ENCODE measurements at places on chromosomes 4 and X. TPM values are rescaled to one million over a fixed set of nuclear protein-coding genes. Genes with fewer than 3 reads are reported as not detected.

GRCh38 chr4:2074588-2074987 is 15.5 kb downstream of the NAT8L start:
- no peaks in the 10 kb centered on the region for H3K36me3 ChIP-seq
- H3K4me1 ChIP-seq, result no peaks in the 10 kb centered on the region
- H3K4me3 ChIP-seq, result no peak overlapping the region
- DNase-seq, result no peak

DNA sequence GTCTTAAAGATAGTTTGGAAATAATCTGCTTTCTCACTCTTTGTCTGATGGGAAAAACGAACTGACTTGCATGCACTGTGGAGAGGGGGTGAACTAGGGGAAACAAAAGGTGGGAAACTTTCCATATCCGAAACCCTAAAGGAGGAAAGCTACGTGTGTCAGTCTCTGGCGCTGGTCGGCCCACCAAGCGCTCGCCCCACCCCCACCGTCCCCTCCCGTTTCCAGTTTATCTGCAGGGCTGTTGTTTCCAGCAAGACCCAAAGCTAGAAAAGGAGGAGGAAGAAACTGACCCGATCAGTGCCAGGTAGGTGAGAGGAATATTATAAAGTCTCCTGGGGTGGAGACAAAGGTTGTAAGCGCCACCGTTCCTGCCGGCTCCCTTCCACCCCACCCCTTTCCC is 552 bp downstream of the TCEAL9 start:
- peak overlapping the region; percentile 71 for H3K27ac ChIP-seq
- H3K36me3 ChIP-seq, result peaks cover 12% of the 10 kb centered on the region
- peak overlapping the region; percentile 65 for H3K4me3 ChIP-seq
- H3K4me1 ChIP-seq, result peaks cover 18% of the 10 kb centered on the region
- H3K27me3 ChIP-seq, result no peaks in the 10 kb centered on the region

DNA sequence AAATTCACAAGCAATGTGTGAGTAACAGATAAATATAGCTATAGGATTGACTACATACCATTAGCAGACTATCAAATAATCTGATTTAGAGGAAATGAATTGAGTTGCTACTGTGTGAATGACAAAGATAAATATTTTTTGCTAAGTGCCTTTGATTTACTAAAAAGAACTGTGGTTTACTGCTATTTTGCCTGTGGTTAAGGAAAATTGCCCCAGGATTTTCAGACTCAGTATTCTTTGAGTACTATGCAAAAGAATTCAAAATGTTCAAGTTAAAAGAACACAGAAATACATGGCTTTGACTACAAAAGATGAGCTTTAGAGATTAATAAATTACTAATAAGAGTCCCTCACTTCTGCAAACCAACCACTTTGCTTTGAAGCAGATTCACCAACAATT is 853.8 kb downstream of the ADGRL3 start:
- no peaks in the 10 kb centered on the region for H3K4me1 ChIP-seq
- H3K36me3 ChIP-seq, result no peaks in the 10 kb centered on the region
- H3K27me3 ChIP-seq, result no peaks in the 10 kb centered on the region
- no peak overlapping the region for H3K27ac ChIP-seq
- no peak overlapping the region for H3K4me3 ChIP-seq

DNA sequence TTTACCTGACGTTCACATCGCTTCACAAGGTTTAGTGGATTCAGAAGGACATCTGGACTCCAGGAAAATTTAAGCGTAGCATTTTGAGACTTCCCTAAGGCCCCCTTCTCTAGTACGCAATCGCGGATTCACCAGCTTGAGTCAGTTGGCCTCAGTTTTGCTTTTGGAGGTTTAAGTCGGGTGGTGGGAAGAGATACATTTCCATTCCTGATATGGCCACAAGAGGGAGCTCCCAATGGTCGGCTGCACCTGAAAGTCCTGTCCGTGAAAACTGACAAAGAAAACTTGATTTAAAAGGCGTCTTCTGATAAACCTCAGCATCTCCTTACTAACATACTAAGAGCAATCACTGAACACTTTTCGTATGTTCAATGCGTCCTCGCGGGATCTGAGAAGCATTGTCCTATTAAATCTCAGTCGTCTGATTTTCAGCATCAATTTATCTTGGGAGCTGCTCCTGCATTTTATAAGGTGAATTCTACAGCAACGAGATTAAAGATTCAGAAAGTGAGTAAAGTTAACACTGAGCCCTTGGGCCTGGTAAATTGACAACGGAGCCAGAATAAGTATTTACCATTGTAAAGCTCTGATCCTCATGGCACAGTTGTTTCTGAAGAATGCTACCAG is 50.6 kb downstream of the LGI2 start:
- H3K27me3 ChIP-seq, result no peaks in the 10 kb centered on the region
- no peak overlapping the region for H3K27ac ChIP-seq
- no peaks in the 10 kb centered on the region for H3K36me3 ChIP-seq
- DNase-seq, result no peak
- no peak overlapping the region for H3K4me3 ChIP-seq
- H3K4me1 ChIP-seq, result no peaks in the 10 kb centered on the region

- H3K4me1 ChIP-seq, result no peaks in the 10 kb centered on the region
- DNase-seq, result no peak
- no peaks in the 10 kb centered on the region for H3K36me3 ChIP-seq
- H3K27me3 ChIP-seq, result no peaks in the 10 kb centered on the region
These were observed 2.9 kb upstream of the PPP4R3C start for GRCh38 chrX:27466051-27466450.

DNA sequence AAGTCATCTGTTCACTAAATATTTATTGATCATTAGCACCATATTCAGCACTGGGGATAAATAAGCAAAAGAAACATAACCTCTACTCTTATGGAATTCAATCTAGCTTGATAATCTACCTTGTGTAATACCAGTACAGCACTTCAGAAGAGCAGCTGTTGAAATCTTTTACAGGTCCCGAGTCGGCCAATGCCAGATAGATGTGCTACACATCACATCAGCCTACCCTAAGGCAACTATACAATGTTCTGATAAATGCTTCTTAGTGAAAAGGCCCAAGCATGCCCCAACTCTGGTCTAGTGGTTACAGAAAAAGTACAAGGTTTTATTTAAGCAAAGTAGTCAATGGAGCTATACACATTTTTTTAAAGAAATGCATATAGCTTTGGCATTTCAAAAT is 68.7 kb downstream of the MAPK10 start:
- no peak overlapping the region for H3K4me3 ChIP-seq
- no peak overlapping the region for H3K27ac ChIP-seq
- H3K36me3 ChIP-seq, result no peaks in the 10 kb centered on the region
- no peaks in the 10 kb centered on the region for H3K4me1 ChIP-seq
- no peak for DNase-seq
- H3K27me3 ChIP-seq, result no peaks in the 10 kb centered on the region

- no peaks in the 10 kb centered on the region for H3K36me3 ChIP-seq
- no peak overlapping the region for H3K27ac ChIP-seq
- no peak for DNase-seq
- H3K4me3 ChIP-seq, result no peak overlapping the region
- H3K4me1 ChIP-seq, result no peaks in the 10 kb centered on the region
These were observed 56.5 kb upstream of the ACSL1 start for GRCh38 chr4:184882276-184882675.

DNA sequence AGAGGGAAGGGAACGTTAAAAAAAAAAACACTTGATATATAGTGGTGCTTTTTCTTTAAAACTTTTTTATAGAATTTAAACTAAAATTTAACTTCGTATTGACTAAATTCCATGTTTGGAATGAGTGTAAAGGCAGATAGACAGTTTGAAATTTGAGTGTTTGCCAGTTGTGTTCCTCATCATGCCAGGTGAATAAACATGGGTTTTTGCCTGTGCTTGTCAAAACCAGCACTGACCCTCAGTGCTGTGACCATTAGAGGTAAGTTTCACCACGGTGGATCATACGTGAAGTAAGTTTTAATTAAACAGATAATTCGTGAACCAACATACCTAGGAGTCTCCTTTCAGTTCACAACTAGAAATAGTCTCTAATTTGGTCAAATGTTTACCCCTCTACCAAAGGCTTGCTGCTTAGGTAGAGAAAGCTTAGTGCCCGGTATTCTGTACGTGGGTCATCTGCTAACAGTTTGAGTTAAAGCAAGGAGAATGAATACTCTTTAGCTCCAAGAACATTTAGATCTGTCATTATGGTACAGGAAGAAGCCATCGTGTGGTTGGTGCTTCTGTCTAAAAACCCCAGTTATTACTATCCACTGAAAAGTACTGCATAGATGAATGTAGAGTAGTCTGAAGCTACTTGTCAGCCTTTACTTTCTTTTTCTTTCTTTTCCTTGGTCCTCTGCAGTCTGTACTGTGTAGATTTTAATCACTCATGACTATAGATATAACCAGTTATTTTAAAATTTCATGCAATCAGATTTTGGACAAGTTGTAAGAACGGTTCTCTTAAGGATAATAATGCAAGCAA is 32.7 kb downstream of the KIAA0232 start:
- no peaks in the 10 kb centered on the region for H3K36me3 ChIP-seq
- H3K4me3 ChIP-seq, result no peak overlapping the region
- no peaks in the 10 kb centered on the region for H3K4me1 ChIP-seq
- no peak for DNase-seq
- no peak overlapping the region for H3K27ac ChIP-seq
- no peaks in the 10 kb centered on the region for H3K27me3 ChIP-seq

GRCh38 chr4:116839826-116840225 is 245.6 kb downstream of the TRAM1L1 start:
- H3K27me3 ChIP-seq, result no peaks in the 10 kb centered on the region
- DNase-seq, result no peak
- H3K4me3 ChIP-seq, result no peak overlapping the region
- H3K27ac ChIP-seq, result no peak overlapping the region
- no peaks in the 10 kb centered on the region for H3K4me1 ChIP-seq

DNA sequence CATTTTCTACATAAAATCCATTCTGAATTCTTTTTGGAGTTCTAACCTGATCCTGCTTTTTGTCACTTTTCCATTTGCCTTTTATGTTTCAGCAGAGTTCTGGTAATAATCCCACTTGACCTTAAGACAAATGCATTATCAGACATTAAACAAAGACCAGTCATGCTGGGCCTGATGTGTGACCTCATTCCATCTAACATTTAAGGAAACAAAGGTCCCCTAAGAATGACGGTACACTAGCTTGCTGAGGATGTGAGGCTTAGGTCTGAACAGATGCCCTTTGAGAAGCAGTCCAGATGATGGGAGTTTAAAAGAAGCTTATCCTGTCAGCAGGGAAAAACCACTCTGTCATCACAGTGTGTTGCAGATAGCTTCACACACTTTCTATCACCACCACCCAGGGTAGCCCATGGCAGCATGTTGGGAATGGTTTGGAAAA is 38.1 kb upstream of the PDE5A start:
- H3K4me3 ChIP-seq, result no peak overlapping the region
- no peaks in the 10 kb centered on the region for H3K36me3 ChIP-seq
- H3K27ac ChIP-seq, result no peak overlapping the region
- no peaks in the 10 kb centered on the region for H3K27me3 ChIP-seq
- no peak for DNase-seq

- no peaks in the 10 kb centered on the region for H3K27me3 ChIP-seq
- DNase-seq, result peak; percentile 59
- peak overlapping the region; percentile 40 for H3K27ac ChIP-seq
- H3K4me3 ChIP-seq, result no peak overlapping the region
- H3K36me3 ChIP-seq, result no peaks in the 10 kb centered on the region
- peaks cover 14% of the 10 kb centered on the region for H3K4me1 ChIP-seq
These were observed 94.7 kb upstream of the NAP1L5 start for GRCh38 chr4:88792268-88792781.

DNA sequence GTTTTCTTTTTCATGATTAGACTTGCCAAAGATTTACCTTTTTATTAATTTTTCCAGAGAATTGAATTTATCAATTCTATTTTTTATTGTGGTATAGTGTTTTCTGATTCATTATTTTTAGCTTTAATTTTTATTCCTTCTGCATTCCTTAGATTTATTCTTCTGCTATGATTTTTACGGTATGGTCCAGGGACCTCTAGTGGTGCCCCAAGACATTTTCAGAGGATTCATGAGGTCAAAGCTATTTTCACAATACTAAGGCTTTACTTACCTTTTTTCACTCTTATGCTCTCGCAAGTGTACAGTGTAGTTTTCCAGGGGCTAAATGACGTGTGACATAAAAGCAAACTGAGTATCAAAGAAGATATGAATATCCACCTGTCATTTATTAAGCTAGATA is 8.0 kb downstream of the RADX start:
- no peaks in the 10 kb centered on the region for H3K27me3 ChIP-seq
- no peaks in the 10 kb centered on the region for H3K4me1 ChIP-seq
- H3K4me3 ChIP-seq, result no peak overlapping the region

DNA sequence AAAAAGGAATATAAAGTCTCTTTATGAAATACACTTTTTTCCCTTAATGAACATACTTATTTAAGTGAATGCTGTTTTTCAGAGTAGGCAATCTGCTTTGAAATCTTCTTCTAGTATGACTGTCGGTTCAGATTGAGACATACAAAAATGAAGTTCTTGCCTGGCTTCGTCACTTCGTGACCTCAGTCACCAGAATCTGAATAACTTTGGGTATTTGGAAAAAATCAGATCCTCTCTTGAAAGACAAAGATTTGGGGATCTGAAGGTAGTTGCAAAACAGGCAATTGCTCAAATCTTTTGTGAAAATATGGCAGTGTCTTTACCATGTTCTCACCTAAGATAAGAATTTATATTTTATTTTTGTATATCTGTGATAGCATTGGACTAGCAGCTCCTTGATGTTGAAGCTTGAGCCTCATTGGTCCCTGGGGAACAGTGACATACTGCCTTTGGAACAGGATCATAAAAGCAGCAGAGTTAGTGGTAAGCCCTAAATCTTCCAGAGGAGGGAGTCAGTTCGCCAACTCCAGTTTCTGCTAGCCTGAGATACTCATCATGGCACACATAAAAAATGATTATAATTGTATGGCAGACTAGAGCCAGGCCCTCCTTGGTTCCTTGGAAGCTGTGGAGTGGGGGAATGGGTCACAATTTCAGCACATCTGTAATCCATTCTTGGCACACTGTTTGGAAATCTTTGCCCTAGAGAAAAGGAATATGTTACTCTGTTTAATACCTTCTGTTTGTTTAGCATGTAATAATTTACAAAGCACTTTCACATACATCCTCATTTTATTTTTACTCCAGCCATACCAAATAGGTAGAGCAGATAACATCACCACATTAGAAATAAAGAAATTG is 5.0 kb downstream of the ARFIP1 start:
- peaks cover 22% of the 10 kb centered on the region for H3K4me1 ChIP-seq
- no peaks in the 10 kb centered on the region for H3K27me3 ChIP-seq
- no peak overlapping the region for H3K27ac ChIP-seq
- peaks cover 15% of the 10 kb centered on the region for H3K36me3 ChIP-seq

DNA sequence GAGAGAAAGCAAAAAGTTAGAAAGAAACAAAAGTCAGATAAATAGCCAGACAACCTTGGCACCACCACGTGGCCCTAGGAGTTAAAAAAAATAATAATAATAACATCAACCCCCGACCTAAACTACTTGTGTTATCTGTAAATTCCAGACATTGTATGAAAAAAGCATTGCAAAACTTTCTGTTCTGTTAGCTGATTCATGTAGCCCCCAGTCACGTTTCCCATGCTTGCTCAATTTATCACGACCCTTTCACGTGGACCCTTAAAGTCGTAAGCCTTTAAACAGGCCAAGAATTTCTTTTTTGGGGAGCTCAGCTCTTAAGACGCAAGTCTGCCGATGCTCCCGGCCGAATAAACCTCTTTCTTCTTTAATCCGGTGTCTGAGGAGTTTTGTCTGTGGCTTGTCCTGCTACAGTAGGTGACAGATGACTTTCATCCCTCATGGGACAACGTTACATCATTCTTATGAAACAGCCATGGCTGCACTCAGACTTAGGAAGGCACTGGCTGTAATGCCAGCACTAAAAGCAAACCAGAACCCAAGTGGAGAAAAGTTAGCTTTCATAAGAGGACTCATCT is 520 bp downstream of the ACOX3 start:
- 0 out of 2 replicates have a peak, but pooled peaks cover 2% of the 10 kb centered on the region for H3K4me1 ChIP-seq
- H3K27ac ChIP-seq, result peak overlapping the region; percentile 90
- H3K27me3 ChIP-seq, result no peaks in the 10 kb centered on the region
- H3K4me3 ChIP-seq, result peak overlapping the region; percentile 84
- DNase-seq, result no peak

AKAP17A gene
- total RNA-seq, result 38.0 TPM

CT45A3 gene
- total RNA-seq, result not detected

ETFDH gene
- 17.6 TPM for total RNA-seq

TRIM60 gene
- total RNA-seq, result not detected

EREG gene
- not detected for total RNA-seq

EMD gene
- 42.3 TPM for total RNA-seq

Data from SJSA1 (cell line).